ENCODE measurements at places on chromosomes 1 and 21. TPM values are rescaled to one million over a fixed set of nuclear protein-coding genes. Genes with fewer than 3 reads are reported as not detected.

The NUDT17 gene
- total RNA-seq: 2.5 TPM

- no peak overlapping the region for H3K4me3 ChIP-seq
- DNase-seq: no peak
- H3K4me1 ChIP-seq: no peaks in the 10 kb centered on the region
- no peaks in the 10 kb centered on the region for H3K36me3 ChIP-seq
- H3K27ac ChIP-seq: no peak overlapping the region
Observed at GRCh38 chr1:212687811-212688210, 11.8 kb downstream of the BATF3 start.

GRCh38 chr1:17280894-17281293 is 27.1 kb upstream of the PADI4 start:
- no peaks in the 10 kb centered on the region for H3K36me3 ChIP-seq
- no peaks in the 10 kb centered on the region for H3K4me1 ChIP-seq
- no peaks in the 10 kb centered on the region for H3K27me3 ChIP-seq

The OR2T11 gene
- total RNA-seq: not detected

GRCh38 chr1:201707656-201708055 is 121.3 kb upstream of the IPO9 start:
- peaks cover 10% of the 10 kb centered on the region for H3K4me1 ChIP-seq
- no peak overlapping the region for H3K27ac ChIP-seq
- no peaks in the 10 kb centered on the region for H3K36me3 ChIP-seq

DNA sequence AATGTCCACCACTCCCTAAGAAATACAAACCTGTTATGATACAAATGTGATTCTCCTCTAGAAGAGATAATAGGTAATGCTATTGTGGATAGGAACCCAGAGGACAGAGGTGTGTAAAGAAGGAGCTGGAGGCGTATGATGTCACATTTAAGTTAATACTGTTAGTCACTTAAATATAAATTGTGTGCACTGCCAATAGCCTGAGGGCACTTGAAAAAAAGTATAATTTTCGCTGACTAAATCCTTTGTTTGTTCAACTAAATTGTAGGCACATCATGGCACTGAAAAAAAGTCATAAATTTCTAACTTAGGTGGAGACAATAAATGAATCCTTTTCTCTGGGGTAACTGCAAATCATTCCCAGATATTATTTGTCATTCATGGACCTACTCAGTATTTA is 4.4 kb downstream of the RCSD1 start:
- H3K27ac ChIP-seq: no peak overlapping the region
- no peaks in the 10 kb centered on the region for H3K27me3 ChIP-seq
- no peak overlapping the region for H3K4me3 ChIP-seq
- DNase-seq: no peak
- no peaks in the 10 kb centered on the region for H3K36me3 ChIP-seq
- no peaks in the 10 kb centered on the region for H3K4me1 ChIP-seq

DNA sequence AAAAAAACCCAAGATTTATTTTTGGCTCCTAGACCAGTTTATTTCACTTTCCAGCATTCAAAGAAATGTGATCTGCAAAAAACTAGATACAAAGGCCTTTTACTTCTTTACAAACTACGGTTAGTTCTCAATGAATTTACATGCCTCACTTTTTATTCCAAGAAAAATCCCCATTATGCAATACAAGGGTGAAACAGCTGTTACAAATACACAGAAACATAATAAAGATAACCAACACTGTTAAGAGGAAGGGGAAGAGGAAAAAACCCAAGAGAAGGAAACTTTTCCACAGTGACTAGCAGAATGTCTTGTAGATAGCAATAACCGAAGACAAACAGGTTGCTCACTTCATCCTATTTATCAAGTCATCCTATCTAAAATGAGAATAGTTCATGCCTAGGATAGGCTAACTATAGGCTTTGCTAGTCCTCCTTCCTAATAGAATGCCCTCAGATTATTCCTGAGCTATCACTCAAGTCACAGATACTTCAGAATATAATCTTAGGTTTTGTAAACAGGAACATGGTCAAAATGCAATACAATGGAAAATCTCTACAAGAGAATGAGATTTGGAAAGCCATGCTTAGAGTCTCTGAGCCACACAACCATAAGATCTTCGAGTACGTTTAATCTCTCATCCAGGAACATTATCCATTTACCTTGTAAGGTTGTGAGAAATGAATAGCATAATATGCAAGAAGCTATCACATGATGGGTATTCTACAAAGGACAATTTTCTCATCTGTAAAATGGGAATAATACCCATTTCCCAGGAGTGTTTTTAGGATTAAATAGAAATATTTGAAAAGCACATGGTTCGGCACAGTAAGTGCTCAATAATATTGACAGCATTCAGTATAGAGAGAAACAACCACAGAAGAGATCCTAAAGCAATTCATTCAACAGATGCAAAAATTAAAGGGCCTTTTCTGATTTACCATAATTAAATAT is 5.4 kb downstream of the PNRC2 start:
- no peaks in the 10 kb centered on the region for H3K36me3 ChIP-seq
- peak overlapping the region; percentile 42 for H3K27ac ChIP-seq
- no peak overlapping the region for H3K4me3 ChIP-seq
- no peaks in the 10 kb centered on the region for H3K27me3 ChIP-seq
- H3K4me1 ChIP-seq: no peaks in the 10 kb centered on the region

The CD84 gene
- 4.1 TPM for total RNA-seq

DNA sequence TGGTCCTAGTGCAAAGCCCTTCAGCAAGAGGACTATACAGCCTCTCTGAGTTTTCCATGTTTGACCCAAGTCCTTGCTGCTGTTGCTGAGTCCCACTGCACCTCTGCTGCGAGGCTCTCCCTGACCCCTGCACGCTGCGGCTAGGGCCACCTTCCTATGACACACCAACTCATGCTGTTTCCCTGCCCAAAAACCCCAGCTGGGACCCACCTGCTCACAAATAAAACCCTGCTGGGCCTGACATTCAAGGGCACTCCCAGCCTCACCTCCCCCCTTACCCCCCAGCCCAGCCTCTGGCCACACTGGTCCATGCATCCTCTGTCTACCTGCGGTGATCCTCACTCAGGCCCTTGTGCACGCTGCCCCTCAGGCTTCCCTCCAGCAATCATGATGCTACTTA is 12.3 kb upstream of the ASCL5 start:
- H3K36me3 ChIP-seq: no peaks in the 10 kb centered on the region
- peaks cover 7% of the 10 kb centered on the region for H3K4me1 ChIP-seq
- no peak for DNase-seq
- H3K4me3 ChIP-seq: no peak overlapping the region
- no peaks in the 10 kb centered on the region for H3K27me3 ChIP-seq
- H3K27ac ChIP-seq: no peak overlapping the region

DNA sequence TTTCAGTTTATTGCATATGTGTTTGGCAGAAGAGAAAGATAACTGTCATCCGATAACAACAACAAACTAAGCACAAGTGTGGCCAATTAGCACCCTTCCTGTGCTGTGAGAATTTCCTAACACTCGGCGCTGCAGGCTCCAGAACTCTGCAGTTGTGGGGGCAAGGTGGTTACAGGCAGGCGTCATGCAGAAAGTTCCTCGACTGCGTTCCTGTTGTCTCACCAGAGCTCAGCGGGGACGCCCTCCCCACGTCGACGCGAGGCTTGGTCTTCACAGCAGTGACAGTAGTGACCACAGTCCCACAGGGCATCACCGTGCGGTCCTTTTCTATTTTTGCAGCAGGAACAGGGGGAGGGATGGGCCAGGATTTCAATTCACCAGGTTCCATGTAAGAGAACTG is 27.6 kb upstream of the PRDM15 start:
- no peak overlapping the region for H3K27ac ChIP-seq
- no peak for DNase-seq
- H3K4me1 ChIP-seq: no peaks in the 10 kb centered on the region
- no peak overlapping the region for H3K4me3 ChIP-seq
- H3K36me3 ChIP-seq: no peaks in the 10 kb centered on the region

GRCh38 chr1:65265651-65266351 is 43.5 kb upstream of the DNAJC6 start:
- peak overlapping the region; percentile 29 for H3K4me3 ChIP-seq
- DNase-seq: peak; percentile 31
- no peaks in the 10 kb centered on the region for H3K36me3 ChIP-seq
- no peaks in the 10 kb centered on the region for H3K4me1 ChIP-seq

The SLC22A15 gene
- total RNA-seq: not detected

- no peak for DNase-seq
- H3K36me3 ChIP-seq: no peaks in the 10 kb centered on the region
- H3K4me3 ChIP-seq: no peak overlapping the region
- no peaks in the 10 kb centered on the region for H3K27me3 ChIP-seq
- no peak overlapping the region for H3K27ac ChIP-seq
Observed at GRCh38 chr1:223233019-223233409, 90.0 kb upstream of the TLR5 start.

- H3K27me3 ChIP-seq: no peaks in the 10 kb centered on the region
- no peaks in the 10 kb centered on the region for H3K4me1 ChIP-seq
- H3K36me3 ChIP-seq: no peaks in the 10 kb centered on the region
- H3K27ac ChIP-seq: no peak overlapping the region
- no peak for DNase-seq
Observed at GRCh38 chr1:96416111-96416595, 305.4 kb upstream of the PTBP2 start.

DNA sequence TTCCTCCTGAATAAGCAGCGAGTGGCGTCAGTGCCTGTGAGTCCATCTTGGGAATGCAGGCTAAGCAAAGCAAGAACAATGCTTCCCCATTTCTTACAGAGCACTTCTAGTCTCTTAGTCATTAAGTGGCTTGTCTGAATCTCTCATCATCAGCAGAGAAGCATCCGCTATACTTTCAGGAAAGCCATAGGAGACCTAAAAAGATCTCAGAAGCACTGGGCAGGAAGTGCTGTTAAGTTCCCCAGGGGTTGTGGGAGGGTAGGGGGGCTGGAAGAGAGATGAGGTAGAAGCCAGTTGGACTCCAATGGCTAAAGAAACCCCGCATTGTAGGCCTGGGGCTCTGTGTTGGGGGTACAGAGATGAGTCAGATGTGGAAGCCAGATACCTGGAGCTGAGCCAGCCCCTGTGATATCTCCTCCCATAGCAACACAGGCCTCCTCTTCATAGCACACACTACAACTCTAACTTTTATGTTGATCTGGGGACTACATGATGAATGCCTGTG is 44.9 kb downstream of the SYT6 start:
- H3K4me1 ChIP-seq: no peaks in the 10 kb centered on the region
- no peaks in the 10 kb centered on the region for H3K36me3 ChIP-seq
- no peak overlapping the region for H3K27ac ChIP-seq
- H3K4me3 ChIP-seq: no peak overlapping the region

DNA sequence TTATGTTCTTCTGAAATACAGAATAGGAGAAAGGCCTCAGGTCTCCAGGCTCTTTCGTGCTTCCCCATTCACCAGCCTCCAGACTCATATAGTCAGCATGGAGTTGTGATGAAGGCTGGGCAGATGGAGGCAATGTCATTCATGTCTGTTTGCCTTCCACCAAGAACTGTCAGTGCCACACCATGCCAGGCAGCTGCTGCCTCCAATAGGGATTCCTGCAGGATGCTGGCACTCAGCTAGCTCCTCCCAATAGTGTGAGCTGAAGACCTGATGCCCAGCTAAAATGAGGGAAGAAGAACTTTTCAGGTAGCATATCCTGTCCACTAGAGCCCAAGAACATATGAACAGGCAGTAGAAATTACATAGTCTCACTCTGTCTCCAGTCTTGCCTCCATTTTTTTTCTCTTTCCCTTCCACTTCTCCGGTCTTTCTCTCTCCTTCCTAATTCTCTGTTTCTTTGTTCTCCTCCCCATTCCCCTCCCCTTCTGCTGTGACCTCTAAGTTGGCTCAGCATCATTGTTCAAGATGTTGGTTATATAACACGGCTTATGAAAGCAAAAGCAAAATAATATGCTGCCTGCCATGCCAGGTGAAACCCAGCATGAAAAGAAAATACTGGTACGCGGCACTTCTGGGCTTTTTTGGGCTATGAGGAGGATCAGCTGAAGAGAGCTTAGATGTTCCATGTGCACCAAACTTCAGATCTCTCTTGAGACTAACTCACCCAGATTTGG is 17.3 kb downstream of the GLUL start:
- no peaks in the 10 kb centered on the region for H3K4me1 ChIP-seq
